NCI-H146 (cell line): ENCODE measurements at places on chromosomes 13 and 19.

DNA sequence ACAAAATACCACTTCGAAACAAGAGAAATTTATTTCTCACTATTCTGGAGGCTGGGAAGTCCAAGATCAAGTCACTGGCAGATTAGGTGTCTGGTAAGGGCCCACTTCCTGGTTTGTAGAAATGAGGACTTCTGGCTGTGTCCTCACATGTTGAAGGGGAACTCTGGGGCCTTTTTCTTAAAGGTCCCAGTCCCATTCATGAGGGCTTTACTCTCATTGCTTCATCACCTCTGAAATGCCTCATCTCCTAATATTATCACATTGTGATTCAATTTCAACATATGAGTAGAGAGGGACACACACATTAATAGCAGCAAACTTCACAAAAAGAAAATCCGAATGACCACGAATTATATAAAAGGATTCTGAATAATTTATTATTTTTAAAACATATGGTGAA lies 21.6 kb upstream of the SIGLEC14 start:
- no peak for DNase-seq

DNA sequence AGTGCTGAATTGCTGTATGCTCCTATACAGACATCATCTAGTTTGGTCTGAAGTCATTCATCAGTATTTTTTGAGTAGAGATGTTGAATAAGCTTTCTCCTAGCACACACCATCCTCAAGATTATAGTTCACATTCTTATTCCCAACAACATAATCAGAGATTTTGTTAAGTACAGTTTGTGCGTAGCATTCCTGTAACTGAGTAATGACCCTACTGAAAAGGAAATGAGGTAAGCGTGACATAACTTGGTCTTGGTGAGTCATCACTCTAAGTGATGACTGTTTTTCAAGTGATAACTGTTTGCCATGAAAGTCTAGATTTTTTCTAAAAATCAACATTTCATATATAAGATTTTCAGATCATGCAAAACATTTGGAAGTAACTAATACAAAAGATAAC lies 18.5 kb upstream of the FAM216B start:
- no peak for DNase-seq

GRCh38 chr13:22017226-22017625 lies 346.4 kb downstream of the FGF9 start:
- no peak for DNase-seq

DNA sequence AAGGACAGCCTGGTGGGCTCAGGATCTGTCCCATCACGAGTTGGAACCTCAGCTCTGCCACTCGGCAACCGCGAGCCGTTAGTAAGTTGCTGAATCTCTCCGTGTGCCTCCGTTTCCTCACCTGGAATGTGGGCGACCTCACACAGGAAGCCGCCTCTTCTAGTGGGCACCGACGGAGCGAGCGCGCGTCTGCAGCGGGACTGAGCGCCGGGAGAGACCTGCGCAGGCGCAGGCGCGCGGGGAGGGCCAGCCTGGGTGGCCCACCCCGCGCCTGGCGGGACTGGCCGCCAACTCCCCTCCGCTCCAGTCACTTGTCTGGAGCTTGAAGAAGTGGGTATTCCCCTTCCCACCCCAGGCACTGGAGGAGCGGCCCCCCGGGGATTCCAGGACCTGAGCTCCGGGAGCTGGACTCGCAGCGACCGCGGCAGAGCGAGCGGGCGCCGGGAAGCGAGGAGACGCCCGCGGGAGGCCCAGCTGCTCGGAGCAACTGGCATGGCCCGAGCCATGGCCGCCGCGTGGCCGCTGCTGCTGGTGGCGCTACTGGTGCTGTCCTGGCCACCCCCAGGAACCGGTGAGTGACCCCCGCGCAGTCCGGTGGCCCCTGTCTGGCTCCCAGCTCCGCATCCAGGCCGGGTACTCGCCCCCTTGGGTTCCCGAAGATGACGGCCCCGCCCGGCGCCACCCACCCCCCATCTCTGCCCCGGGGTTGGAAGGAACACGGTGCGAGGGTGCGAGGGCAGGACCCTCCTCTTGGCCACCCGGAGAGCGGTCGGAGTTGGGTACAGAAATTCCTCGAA lies at the start of gene PVR:
PVR (plus strand) TSS at position 306 of the 797 bp plus-strand sequence; CDS start at position 493, 187 bp downstream.
- peak; percentile 83 for DNase-seq

- peak; percentile 74 for DNase-seq
These were observed 512 bp downstream of the CC2D1A start for GRCh38 chr19:13906521-13906904.

DNA sequence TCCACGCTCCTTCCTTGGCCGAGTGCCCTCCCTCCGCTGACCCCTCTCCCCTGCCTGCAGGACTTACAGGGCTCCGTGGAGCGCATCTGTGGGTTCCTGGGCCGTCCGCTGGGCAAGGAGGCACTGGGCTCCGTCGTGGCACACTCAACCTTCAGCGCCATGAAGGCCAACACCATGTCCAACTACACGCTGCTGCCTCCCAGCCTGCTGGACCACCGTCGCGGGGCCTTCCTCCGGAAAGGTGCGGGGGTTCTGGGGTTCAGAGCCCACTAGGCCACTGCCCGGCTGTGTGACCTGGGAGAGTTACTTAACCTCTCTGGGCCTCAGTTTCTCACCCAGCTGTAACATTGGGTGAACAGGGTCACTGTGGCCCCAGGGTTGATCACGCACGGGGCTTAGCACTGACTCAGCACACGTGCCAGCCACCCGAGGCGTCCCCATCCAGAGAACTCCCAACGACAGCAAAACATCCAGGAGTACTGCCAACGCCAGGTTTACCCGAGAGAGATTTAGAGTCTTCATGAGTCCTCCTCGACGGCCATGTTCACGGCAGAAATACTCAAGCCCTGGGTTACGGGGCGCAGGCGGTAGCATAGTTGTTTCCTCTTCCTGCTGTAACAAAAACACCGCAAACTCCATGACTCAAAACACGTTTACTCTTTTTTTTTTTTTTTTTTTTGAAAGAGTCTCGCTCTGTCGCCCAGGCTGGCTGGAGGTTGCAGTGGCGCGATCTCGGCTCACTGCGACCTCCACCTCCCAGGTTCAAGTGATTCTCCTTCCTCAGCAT lies 9.7 kb upstream of the SPACA4 start:
- DNase-seq = no peak

DNA sequence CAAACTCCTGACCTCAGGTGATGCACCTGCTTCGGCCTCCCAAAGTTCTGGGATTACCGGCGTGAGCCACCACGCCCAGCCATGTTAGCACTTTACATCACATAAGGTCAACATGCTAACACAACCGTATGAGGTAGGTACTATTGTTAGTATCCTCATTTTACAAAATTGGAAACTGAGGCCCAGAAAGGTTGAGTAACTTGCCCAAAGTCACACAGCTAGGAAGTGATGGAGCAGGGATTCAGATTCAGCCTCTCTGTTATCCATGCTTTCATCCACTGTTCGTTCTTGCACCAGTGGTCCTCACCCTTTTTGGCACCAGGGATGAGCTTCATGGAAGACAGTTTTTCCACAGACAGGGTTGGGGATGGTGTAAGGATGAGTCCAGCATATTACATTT lies 8.6 kb downstream of the COX6B1 start:
- DNase-seq = no peak

DNA sequence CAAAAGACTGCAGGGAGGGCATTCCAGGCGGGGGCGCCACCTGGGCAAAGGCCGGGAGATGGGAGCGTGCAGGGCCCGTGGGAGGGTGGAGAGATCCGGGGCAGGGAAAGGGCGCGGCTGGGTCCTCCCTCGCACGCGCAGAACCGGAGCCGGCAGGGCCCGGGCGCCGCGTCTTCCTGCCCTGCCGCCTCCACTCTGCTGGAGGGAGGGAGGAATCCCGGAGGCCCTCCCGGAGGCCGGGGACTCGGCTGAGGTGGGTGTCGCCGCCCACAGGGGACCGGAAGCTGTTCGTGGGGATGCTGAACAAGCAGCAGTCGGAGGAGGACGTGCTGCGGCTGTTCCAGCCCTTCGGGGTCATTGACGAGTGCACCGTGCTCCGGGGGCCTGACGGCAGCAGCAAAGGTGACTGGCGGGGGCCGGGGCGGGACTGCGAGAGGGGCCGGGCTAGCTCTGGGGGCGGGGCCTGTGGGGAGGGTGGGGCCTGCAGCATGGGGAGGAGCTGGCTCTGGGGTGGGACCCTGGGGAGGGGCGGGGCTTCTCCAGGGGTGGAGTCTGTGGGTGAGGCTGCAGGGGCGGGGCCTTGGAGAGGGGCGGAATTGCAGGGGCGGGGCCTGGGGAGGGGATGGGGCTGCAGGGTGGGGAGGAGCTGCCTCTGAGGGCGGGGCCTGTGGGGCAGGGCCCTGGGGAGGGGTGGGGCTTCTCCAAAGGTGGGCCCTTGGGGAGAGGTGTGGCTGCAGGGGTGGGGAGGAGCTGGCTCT lies 51.3 kb downstream of the CELF5 start:
- DNase-seq = peak; percentile 57

- DNase-seq = no peak
These were observed 630.0 kb upstream of the MIR17HG start for GRCh38 chr13:90717451-90717936.

GRCh38 chr19:40695881-40696280 lies 5.4 kb upstream of the NUMBL start:
- no peak for DNase-seq
